ENCODE measurements at places on chromosomes 5 and 9.

DNA sequence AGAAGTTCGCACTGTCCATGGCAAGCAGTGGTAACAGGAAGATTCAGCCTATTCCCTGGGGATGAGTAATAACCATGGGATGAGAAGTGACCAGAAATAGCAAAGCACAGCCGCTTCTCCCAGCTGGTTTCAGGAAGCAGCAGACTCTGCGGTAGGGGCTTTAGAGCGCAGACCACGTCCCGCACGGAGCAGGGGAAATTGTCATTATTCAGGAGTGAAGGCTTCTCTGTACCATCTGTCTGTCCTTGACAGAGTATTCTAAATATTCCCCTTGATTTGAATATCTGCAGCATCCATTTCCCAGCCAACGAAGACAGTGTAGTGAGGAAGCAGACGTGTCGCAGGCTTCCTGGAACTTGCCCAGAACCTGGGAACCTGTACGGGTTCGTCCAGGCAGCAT, 159.6 kb downstream of the NXNL2 start:
- peak; percentile 62 for DNase-seq

DNA sequence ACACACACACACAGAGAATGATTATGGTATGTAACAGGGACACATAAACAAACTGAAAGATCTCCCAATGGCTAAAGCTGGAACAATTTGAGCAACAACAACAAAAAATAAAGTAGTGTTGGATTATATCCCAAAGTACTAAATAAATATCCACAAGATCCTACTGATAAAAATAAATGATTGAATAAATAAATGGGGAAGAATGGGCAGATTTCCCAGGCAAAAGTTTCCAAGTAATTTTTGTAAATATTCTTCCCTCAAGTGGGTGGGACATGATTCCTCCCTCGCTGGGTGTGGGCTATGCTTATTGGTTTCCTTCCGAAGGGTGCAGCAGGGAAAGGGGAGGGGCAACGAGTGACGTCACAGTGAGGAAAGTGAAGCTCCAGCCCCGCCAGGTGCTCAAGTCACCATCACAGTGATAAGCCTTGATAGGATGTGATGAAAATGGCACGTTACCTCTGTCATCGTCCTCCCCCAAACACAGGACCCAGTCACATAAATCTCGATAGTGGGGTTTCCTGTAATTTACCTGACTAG, 295.3 kb downstream of the DRD1 start:
- no peak for DNase-seq

- peak; percentile 25 for DNase-seq
These were observed 379.2 kb downstream of the CTNND2 start for GRCh38 chr5:11525020-11525419.

GRCh38 chr5:14710313-14710994, 45.9 kb downstream of the OTULIN start:
- DNase-seq, result no peak
